ENCODE measurements at places on chromosomes 16 and 17.

- no peak for DNase-seq
These were observed 31.9 kb downstream of the EPN2 start for GRCh38 chr17:19269106-19269505.

DNA sequence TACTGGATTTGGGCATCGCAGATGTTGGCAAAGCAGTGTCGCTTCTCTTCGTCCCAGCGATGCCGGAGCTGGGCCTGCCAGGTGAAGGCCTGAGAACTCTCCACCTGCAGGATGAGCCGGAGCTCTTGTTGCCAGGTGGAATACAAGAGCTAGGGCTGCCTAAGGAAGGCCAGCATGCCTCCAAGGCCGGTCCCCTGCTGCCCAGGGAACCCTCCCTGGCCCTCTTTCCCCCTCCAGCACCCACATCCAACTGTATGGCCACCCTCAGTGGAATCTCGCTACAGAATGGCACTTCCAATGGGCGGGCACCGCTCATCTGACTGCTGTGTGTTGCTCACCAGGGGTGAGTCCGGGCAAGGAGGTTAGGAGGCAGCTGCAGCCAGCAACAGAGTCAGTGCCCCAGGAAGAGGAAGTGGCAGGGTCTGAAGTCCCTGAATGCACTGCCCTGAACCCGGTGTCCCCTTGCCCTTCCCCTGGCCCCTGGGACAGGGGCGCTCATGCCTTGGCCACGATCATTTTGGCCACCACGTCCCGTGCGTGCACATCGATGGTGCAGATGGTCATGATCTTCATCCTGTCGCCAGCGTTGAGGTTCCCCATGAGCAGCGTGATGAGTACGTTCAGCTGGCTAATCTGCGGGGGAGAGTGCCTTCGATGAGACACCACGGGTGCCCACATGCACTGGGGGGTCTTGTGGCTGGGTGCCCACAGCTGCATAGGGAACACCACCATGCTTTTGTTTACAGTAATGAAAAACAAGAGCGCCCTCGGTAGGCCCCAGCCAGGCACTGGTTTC is 75.8 kb downstream of the DNAH17 start:
- DNase-seq, result no peak

DNA sequence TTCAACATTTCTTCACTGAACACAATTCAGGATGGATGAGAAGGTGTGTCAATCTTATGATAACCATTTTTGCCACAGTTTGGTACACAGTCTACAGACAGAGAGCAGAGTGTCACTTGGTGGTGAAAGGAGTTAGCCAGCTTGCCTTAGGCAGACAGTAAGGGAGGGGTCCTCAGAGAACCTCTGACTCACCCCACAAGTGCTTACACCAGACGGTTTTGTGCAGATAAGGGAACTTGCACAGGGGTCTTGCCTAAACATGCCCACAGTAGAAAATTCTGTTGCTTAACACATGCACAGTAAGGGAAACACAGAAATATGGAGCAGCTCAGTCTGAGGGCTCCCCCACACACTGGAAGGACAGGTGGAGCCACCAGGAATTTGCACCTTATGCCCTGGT is 204.5 kb upstream of the CDH8 start:
- DNase-seq, result no peak

DNA sequence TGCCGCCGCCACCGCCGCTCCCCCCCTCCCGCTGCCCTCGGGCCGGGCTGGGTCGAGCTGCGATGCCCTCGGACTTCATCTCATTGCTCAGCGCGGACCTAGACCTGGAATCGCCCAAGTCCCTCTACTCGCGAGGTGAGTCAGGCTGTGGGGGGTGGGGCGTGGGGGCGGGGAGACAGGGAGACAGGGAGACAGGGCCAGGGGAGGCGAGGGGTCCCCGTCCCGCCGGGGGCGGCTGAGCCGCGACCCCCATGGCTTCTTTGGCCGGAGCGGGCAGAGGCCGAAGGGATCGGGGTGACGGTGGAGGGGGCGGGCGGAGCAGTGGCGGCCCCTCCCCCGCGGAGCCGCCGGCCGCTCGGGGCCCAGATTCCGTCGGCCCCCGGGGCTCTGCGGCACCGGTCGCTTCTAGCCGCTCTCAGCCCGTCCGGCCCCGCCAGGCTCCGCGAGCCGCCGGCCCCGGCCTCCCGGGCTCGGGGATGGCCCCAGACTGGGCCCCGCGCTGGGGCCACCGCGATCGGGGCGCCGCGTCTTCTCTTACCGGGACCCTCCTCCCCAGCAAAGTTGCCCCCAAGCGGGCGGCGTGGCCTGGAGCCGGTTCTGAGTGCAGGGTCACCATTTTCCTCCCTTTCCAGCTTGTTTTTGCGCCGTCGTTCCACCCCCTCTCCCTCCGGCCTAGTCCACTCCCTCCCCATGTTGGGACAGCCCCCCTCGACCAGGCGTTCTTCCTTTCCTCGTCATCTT is 644 bp downstream of the NFAT5 start:
- peak; percentile 58 for DNase-seq

DNA sequence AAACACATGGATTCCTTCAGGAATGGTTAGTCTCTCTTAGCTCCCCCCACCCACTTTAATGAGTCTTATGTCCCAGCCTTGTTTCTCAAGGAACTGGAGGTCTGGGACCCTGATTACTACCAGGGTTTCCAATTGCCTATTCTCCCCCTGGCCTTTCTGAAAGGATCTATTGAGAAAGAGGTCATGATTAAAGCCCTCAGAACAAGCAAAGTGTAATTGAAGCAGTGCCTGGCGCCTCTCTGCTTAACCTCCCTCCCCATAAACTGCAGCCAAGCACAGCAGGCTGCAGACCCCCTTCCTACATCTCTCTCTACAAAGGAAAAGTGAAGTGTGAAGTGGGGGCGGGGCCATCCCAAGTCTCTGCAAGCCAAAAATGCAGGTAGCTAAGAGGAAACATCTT is 159.7 kb upstream of the CDH11 start:
- no peak for DNase-seq

GRCh38 chr17:59167571-59168001 is 12.0 kb downstream of the PRR11 start:
- no peak for DNase-seq

- no peak for DNase-seq
These were observed 48.7 kb downstream of the TMEM100 start for GRCh38 chr17:55673743-55674506.

DNA sequence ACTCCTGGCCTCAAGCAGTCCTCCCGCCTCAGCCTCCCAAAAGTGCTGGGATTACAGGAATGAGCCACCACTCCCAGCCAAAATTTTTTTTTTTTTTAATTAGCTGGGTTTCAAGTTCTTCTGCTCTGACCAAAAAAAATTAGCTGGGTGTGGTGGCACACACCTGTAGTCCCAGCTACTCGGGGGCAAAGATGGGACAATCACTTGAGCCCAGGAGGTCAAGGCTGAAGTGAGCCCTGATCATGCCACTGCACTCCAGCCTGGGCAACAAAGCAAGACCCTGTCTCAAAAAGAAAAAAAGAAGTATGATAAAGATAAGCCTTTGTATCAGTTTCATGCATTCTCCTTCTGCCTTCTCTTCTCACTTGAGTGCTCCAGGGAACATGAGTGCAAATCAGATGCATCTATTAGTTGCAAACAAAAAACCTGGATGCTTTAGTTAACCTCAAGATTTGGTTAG is 1.9 kb downstream of the NQO1 start:
- no peak for DNase-seq

DNA sequence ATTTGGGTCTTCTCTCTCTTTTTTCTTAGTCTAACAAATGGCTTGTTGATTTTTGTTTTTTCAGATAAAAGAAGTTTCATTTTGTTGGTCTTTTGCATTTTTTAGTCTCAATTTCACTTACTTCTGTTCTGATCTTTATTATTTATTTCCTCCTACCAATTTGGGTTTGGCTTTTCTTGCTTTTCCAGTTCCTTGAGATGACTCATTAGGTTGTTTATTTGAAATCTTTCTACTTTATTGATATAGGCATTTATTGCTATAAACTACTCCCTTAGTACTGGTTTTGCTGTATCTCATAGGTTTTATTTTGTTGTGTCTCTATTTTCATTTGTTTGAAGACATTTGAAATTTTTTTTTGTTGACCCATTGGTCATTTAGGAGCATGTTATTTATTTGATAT is 152.2 kb upstream of the MPHOSPH6 start:
- DNase-seq, result no peak

DNA sequence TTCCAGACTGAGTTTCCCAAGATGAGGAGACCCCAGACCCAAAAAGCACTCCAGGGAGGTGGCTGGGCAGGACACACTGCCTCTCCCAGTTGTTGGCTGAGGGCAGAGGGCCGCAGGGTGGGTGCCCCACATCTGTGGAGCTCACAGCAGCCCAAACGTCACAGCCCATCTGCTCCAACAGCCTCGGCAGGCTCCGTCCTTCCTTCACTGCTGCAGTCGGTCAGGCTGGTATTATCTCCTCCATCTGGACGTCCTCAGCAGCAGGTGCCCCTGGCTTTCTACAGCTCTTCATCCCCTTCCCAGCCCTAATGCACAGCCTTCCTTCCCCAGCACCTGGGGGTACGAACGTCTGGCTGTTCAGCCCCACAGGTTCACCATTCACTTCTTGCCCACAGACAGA is 55.2 kb downstream of the PRMT7 start:
- no peak for DNase-seq

GRCh38 chr17:59547131-59547915 is 18.1 kb upstream of the DHX40 start:
- DNase-seq, result no peak

DNA sequence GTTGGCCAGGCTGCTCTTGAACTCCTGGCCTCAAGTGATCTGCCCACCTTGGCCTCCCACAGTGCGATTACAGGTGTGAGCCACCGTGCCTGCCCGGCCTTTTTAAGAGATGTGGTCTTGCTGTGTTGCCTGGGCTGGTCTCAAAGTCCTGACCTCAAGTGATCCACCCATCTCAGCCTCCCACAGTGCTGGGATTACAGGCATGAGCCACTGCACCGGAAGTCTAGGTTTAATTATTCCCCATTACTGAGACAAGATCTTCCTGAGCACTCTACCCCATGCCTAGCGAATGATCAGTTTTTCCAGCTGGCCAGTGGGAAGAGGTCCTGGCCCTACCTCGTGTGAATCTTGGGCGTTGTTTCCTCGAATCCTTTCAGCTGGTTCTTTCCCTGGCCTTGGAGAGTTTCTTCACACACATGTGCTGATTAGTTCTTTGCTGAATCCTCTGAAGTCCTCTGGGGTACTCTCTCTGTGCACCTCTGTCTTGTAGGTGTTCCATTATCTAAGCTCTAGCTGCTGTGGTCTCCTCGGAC is 18.9 kb downstream of the C16orf54 start:
- DNase-seq, result no peak

GRCh38 chr16:80314042-80314441 is 226.8 kb upstream of the DYNLRB2 start:
- DNase-seq, result no peak

- DNase-seq, result no peak
These were observed at the start of gene GNG13 for GRCh38 chr16:799948-800833. Gene GNG13 (minus strand): TSS chr16:800734. CDS start chr16:799077, 1,657 bp downstream.

DNA sequence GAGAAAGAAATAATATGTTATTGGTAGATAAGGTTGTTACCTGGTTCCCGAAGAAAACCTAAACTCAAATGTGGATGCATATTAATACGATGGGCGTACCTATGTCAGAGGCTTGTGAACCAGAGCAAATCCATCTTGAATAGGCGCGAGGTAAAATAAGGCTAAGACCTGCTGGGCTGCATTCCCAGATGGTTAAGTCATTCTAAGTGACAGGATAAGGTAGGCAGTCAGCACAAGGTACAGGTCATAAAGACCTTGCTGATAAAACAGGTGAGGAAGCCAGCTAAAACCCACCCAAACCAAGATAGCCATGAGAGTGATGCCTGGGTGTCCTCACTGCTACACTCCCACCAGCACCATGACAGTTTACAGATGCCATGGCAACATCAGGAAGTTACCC is 1400.1 kb downstream of the CDH8 start:
- no peak for DNase-seq

DNA sequence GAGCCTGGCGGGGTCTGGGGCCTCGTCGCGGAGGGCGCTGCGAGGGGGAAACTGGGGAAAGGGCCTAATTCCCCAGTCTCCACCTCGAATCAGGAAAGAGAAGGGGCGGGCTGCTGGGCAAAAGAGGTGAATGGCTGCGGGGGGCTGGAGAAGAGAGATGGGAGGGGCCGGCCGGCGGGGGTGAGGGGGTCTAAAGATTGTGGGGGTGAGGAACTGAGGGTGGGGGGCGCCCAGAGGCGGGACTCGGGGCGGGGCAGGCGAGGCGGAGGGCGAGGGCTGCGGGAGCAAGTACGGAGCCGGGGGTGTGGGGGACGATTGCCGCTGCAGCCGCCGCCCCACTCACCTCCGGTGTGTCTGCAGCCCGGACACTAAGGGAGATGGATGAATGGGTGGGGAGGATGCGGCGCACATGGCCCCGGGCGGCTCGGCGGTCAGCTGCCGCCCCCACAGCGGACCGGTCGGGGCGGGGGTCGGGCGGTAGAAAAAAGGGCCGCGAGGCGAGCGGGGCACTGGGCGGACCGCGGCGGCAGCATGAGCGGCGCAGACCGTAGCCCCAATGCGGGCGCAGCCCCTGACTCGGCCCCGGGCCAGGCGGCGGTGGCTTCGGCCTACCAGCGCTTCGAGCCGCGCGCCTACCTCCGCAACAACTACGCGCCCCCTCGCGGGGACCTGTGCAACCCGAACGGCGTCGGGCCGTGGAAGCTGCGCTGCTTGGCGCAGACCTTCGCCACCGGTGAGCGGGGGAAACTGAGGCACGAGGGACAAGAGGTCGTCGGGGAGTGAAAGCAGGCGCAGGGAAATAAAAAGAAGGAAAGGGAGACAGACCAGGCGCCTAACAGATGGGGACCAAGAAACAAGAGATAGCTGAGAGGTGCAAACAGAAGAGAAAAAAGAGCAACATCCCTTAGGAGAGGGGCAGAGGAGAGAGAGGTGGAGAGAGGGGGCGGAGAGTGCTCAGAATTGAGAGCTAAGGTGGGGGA is at the start of gene PNMT:
Gene PNMT (plus strand): TSS at position 509 of the 980 bp plus-strand sequence. CDS start 23 bp downstream, at position 532.
- peak; percentile 56 for DNase-seq

DNA sequence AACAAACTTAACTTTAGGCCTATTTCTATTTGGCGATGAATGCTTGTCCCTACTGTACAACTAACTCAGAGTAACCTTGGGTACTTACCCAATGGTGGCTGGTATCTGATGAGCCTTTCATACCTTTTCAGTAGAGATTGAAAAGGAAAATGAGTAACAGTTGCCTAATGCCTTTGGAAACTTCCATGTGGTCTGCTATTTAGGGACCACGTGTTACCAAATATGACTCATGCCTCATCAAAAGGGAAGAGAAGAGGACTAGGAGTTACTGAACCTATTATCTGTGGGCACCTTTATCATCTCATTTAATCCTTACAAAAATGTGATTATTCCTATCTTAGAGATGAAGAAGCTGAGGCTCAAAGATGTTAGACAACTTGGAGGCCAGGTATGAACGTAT is 8.1 kb downstream of the MYOCD start:
- DNase-seq, result no peak

- DNase-seq, result no peak
These were observed 571 bp upstream of the USP10 start for GRCh38 chr16:84699147-84699711.

- no peak for DNase-seq
These were observed 510.3 kb upstream of the ZFHX3 start for GRCh38 chr16:73558219-73558618.
